ENCODE measurements at places on chromosomes 5 and 9.

- no peak for DNase-seq
These were observed 72.7 kb downstream of the ZFAND5 start for GRCh38 chr9:72292256-72292682.

- DNase-seq: no peak
These were observed 10.8 kb downstream of the SH3PXD2B start for GRCh38 chr5:172443441-172444109.

- DNase-seq: no peak
These were observed 42.2 kb upstream of the FCN1 start for GRCh38 chr9:134959971-134960310.

- DNase-seq: no peak
These were observed 6.1 kb upstream of the CACFD1 start for GRCh38 chr9:133453651-133454050.

- DNase-seq: no peak
These were observed 46.3 kb upstream of the PALM2AKAP2 start for GRCh38 chr9:109733690-109734089.

GRCh38 chr9:28651050-28651722 lies 1077.9 kb upstream of the C9orf72 start:
- DNase-seq: no peak

GRCh38 chr5:113682497-113683136 lies 169.1 kb downstream of the YTHDC2 start:
- no peak for DNase-seq

- DNase-seq: no peak
These were observed 148.5 kb upstream of the PUM3 start for GRCh38 chr9:2992427-2992826.

- no peak for DNase-seq
These were observed 214.7 kb downstream of the HSPA4 start for GRCh38 chr5:133266527-133266878.

DNA sequence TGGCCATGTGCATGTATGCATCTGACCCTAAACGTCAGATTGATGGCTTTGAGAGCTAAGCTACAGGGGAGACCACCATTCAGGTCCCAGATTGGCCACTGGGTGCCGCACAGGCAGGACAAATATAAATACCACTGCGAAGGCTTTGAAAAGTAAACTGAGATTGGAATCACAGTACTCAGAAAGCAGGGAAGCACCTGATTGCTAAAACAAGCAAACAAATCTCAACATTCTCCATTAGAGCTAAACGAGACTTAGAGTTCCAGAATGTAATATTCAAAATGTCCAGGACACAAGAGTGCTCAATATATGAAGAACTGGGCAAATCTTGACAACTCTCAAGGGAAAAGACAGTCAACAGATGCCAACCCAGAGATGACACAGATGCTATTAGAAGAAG lies 61.0 kb upstream of the GFPT2 start:
- DNase-seq: no peak

- no peak for DNase-seq
These were observed 47.3 kb downstream of the SEC61B start for GRCh38 chr9:99269416-99269815.

- no peak for DNase-seq
These were observed 193.1 kb downstream of the SLC12A2 start for GRCh38 chr5:128276537-128277216.

GRCh38 chr5:172411484-172412072 lies 42.7 kb downstream of the SH3PXD2B start:
- no peak for DNase-seq

GRCh38 chr9:96719521-96719920 lies 58.4 kb downstream of the ZNF510 start:
- DNase-seq: peak; percentile 11

DNA sequence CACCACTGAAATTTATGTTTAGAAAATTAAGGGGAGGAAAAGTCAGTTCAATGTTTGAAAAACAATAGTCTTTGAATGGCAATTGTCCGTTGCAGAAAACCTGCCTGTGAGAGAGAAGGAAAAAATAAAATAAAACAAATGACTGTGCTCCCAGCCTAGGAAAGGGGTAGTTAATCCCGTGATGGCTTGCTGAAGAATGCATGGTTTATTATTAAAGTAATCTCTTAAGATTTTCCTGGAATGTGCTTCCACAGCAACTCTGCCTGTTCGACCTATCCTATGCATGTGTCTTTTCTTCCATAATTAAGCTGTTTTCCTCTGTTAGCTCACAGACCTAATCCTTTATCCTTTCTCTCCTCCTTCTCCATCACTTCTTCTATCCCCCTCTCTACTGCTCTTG lies 2.4 kb upstream of the DAB2 start:
- DNase-seq: no peak

DNA sequence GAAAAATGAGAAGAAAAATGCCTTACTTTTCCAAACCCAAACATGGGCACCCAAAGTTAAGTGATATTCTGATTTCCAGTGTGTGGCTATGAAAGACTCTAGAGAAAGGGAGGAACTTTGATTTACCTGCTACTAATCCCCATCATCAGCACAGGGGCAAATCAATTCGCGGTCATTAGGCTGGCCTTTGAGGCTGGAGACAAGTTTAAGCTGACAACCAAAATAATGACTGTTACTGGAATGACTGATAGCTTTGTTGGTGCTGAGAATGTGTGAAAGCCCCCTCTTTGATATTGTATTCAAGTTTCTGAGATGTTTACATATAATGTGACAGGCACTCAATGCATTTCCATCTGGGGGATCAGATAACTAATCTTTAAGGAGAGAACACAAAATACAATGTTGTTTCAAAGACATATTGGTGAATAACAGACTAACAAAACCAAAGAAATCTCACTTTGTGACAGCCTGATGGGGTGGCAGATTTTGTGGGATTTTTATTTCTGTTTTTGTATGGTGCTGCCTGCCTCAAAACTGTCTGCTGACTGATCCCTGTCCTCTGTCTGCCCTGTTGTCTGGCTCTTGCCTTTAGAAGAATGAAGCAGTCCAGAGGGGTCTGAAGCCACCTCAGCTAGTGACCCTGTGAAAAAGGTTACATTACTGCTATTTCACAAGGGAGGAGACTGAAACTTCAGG lies 12.6 kb upstream of the INSYN2B start:
- DNase-seq: no peak

- peak; percentile 38 for DNase-seq
These were observed 203.3 kb downstream of the SLIT3 start for GRCh38 chr5:169097374-169098326.

DNA sequence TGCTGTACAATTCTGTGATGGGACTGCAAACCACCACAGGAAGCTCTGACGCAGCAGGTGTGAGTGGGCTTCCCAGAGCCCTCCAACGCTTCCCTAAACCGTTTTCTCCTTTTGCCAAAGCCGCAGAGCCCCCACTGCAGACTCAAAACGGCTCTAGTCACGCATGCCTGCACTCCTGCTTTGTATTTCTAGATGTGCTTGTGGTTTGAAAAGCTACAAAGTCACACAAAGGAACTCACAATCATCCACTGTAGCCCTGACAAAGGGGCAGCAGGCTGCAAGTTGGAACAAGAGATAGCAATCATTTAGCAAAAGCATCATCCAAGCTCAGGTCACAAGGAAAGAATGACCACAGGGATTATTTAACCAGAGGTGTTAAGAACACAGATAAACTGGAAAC lies 79.3 kb downstream of the PTPN3 start:
- no peak for DNase-seq

DNA sequence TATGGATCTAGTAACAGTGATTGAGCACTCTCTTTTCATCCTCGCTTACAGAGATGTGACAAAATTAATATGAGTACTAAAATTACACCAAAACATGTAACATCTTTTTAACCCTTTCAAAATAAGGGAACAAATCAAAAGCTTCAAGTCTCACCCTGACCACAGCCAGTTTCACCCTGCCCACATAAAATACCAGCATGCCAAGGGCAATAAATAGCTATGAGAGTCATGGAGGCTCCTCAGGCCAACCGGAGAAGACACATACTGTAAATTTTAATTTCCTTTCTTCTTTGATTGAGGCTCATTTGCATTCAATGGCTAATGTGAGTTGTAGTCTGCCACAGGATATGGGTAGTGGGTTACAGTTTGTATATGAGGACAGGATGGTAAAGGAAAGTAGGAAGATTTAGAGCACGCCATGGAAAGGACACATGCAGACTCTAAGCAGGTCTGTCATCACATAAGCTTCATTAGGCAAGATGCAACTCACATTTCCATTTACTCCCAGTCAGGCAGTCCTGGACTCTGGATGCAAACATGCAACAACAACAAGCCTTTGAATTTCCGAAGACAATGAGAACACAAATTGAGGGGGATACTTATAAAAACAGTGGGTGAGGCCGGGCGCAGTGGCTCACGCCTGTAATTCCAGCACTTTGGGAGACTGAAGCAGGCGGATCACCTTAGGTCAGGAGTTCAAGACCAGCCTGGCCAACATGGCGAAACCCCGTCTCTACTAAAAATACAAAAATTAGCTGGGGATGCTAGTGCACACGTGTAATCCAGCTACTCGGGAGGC lies 11.3 kb downstream of the IL4 start:
- no peak for DNase-seq

DNA sequence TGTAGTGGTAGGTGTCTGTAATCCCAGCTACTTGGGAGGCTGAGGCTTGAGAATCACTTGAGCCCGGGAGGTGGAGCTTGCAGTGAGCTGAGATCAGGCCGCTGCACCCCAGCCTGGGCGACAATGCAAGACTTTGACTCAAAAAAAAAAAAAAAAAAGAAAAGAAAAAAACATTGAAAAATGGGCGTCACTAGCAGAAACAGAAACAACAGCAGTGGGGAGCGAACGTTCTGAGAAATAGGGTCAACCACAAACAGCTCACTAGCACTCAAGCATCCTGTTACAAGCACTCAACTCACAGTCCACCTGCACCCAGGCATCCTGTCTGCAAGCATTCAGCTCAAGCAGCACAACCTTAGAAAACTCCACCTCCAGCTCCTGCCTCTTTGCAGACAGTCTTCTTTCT lies 17.2 kb downstream of the TRIM14 start:
- DNase-seq: no peak

DNA sequence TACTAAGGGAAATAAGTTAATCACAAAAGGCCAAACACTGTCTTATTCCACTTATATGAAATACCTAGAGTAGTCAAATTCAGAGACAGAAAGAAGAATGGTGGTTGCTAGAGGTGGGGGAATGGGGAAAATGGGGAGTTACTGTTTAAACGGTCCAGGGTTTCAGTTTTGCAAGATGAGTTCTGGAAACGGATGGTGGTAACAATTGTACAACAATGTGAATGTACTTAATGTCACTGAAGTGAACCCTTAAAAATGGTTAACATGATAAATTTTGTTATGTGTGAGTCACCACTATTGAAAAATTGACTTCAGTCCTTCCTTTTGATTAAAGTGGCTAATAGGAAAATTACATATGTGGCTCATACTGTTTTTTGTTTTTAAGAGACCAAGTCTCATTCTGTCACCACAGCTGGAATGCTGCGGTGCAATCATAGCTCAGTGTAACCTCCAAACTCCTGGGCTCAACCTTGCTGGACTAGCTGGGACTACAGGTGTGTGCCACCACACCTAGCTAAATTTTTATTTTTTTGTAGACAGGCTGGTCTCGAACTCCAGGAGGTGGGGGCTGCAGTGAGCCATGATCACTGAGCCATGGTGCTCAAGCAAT lies 8.7 kb downstream of the UBQLN1 start:
- no peak for DNase-seq

DNA sequence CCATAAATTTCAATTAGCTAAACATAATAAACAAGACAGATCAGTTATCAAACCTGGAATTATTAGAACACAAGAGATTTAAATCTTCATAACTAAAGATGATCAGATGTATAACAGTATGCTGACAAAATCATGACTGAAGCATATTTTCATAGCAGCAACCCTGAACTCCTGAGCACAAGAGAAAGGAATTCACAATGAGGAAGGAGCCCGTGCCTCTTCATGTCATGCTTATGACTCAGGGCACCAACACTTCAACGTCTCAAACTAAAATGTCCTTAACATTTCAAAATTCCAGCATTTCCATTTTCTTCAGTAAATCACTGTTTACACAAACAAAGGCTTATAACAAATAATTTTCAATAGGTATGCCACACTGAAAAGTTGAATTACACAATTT lies 6.7 kb downstream of the AP3B1 start:
- no peak for DNase-seq

DNA sequence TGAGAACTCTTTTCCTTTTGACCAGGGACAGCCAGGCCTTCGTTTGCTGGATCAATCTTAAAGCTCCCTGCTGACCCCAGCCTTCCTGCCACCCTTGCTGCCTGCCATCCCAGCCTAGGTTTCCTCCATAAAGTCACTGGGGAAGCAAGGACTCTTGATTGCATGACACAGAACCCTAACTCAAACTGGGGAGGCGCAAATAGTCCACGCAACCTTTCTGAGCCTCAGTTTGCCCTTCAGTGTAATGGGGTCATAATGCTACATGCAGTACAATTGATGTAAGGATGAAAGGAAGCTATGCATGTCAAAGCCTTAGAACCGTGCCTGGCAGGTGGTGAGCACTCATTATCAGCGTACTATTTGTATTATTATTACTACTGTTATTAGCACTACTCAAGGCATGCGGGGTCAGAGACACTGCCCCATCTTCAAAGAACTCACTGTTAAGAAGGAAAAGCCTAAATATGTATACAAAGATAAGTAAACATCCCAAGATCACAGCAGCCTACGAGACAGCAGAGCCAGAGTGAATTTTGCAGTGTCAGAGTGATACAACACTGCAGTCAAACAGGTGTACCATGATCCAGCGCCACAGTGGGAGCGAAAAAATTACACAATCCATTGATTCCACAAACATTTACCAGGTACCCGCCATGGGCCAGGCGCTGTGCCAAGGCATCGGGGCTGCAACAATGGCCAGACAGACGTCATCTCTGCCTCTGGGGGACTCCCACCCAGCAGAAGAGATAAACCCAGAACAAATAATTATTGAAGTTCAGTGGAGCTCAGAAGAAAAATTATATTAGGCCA lies 16.9 kb upstream of the CPLX2 start:
- DNase-seq: no peak

DNA sequence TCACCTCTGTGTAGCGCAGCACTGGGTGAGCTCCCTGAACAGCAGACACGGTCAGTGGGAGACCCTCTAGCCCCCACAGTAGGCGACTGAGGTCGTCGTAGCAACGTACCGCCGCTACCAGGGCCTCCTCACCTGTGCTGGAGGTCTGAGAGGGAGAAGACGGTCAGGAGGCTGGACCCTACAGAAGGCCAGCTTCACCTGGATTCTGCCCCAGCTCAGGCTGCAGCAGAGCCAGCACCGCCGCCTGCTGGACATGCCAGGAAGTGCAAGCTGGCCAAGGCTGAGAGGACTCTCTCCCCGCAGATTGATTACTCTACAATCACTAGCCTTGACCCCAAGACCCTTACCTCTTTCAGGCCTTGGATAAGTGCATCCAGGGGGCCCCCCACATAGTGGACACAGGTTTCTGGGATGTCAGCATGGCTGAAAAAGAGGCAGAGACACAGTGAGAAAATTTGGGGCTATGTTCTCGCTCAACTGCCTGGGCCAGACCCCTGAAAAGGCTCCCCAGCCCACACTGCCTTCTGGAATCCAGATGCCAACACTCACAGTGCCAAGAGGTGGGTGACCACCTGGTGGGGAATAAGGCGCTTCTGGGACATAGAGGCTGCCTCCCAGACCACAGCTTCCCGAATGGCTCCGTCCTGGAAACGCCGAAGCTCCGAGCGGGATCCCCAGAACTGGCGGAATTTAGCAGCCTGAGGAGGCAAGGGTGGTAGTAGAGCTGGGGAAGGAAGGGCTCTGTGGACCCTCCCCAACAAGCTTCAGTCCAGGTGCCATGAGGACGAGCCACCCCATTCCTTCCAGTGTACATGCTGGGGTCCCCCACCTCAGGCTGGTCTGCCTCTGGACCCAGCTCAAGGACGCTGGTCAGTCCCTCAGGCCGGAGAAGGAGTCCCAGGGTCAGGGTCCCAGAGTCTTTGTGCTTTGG lies 6.9 kb downstream of the NOL6 start:
- peak; percentile 50 for DNase-seq

Data from dorsolateral prefrontal cortex (tissue), 122 donors.